DMS79 treated with DMSO at 0.1 percent for 48 hours (cell line): ENCODE measurements at places on chromosomes 5 and 9.

- no peak for DNase-seq
Measured at GRCh38 chr5:100430268-100431195, 104.6 kb upstream of the FAM174A start.

- DNase-seq: no peak
Measured at GRCh38 chr9:24828687-24829086, 283.0 kb upstream of the IZUMO3 start.

- DNase-seq: no peak
Measured at GRCh38 chr9:118701985-118702384, 667.2 kb downstream of the BRINP1 start.

DNA sequence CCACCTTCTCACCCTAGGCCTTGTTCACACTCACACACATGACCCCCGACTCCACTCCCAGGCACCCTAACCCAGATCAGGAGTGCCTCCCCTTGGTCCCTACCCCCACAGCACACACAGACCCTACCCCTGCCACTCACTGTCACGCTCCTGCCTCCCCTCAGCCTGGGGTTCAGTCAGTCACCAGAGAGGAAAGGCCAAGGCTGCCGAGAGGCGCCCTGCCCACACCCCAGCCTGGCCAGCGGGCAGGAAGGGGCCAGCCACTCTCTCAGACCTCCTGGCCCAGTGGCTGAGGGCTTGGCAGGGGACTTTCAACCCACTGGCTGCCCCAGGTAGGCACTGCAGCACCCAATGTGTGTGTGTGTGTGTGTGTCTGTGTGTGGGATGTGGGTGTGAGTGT is 122.4 kb upstream of the MVB12B start:
- no peak for DNase-seq

GRCh38 chr9:132125944-132126679 is 35.7 kb upstream of the NTNG2 start:
- no peak for DNase-seq
